Activated CD8-positive, alpha-beta memory T cell treated with anti-CD3 and anti-CD28 coated beads for 1 hour (primary cell): ENCODE measurements at places on chromosomes 6 and 20.

DNA sequence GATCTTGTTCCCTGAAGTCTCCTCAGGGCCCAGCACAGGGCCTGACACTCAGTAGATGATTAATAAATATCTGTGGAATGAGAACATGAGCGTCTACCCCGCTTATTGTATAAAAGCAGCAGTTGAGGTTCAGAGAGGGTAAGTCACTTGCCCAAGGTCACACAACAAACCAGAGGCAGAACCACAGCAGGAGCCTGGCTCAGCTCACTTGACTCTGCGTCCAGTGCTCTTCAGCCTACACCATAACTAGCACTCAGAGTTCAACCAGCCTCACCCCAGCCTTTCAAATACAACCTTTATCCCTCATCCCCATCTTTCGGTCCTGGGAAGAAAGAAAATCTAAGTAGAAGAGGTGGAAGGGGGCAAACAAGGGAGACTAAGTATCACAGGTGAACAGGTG lies 24.9 kb upstream of the NOL4L start:
- DNase-seq: no peak

DNA sequence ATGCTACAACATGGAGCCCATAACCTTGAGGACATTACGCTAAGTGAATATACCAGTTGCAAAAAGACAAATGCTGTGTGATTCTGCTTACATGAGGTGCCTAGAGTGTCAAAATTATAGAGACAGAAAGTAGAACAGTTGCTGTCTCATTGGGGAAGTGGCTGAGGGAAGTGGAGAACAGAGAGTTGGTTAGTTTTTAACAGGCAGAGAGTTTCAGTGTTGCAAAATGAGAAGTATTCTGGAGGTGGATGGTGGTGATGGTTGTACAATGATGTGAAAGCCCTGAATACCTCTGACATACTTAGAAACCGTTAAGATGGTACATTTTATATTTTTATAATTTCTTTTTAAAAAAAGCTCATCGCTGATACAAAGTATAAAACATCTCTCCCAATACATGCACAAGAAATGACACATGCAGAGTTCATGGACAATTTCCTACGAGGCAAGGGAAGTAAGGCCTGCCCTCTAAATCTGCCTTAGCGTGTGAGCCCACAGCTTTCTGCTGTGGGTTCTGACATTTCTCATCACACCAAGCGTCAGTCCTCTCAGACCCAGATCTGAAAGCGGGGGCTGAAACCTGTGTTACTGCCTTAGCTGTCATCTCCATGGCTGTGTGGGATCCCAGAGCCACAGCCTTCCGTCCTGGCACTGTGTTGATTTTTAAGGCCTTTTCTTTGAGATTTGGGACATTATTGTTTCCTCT lies 126.0 kb downstream of the RNASET2 start:
- no peak for DNase-seq

- no peak for DNase-seq
Observed at GRCh38 chr6:71250099-71250602, 38.5 kb upstream of the OGFRL1 start.

GRCh38 chr6:37155394-37156312 lies 14.3 kb upstream of the PIM1 start:
- DNase-seq: no peak

GRCh38 chr6:28589957-28590349 lies 64.3 kb downstream of the GPX5 start:
- no peak for DNase-seq

DNA sequence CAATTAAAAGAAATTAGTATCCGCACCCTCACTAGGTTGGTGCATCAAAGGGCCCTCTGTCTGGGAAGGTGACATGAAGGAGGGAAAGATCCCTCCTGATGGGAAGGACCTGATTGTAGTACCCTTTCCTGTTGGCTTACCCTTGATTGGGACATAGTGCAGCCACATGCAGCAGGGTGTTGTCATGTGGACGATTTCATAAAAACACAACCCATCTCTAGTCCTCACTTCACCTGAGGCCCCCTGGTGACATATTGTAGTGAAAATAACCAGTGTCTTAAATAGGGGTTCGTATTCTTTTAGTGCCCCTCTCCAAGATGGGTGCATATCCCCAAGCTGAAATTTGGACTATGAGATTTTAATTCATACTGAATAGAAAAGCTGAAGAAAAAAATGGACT lies 97.3 kb downstream of the SLX4IP start:
- DNase-seq: no peak

GRCh38 chr6:100314186-100314585 lies 150.5 kb downstream of the SIM1 start:
- no peak for DNase-seq

DNA sequence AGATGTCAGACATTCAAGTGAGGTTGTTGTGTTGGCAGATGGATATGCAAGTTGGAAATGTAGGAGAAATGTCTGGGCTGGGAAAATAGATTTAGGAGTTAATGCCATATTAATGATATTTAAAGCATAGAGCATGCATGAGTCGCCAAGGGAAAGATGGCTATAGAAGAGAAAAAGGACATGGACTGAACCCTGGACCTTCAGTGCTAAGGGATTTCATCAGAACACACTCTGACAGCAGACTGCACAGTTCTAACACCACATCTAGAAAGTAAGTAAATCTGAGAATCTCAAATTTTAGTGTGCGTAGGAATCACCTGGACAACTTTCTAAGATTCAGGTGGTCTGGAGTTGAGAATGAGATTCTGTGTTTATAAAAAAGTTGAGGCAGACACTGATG lies 17.3 kb upstream of the POLR1H start:
- no peak for DNase-seq

DNA sequence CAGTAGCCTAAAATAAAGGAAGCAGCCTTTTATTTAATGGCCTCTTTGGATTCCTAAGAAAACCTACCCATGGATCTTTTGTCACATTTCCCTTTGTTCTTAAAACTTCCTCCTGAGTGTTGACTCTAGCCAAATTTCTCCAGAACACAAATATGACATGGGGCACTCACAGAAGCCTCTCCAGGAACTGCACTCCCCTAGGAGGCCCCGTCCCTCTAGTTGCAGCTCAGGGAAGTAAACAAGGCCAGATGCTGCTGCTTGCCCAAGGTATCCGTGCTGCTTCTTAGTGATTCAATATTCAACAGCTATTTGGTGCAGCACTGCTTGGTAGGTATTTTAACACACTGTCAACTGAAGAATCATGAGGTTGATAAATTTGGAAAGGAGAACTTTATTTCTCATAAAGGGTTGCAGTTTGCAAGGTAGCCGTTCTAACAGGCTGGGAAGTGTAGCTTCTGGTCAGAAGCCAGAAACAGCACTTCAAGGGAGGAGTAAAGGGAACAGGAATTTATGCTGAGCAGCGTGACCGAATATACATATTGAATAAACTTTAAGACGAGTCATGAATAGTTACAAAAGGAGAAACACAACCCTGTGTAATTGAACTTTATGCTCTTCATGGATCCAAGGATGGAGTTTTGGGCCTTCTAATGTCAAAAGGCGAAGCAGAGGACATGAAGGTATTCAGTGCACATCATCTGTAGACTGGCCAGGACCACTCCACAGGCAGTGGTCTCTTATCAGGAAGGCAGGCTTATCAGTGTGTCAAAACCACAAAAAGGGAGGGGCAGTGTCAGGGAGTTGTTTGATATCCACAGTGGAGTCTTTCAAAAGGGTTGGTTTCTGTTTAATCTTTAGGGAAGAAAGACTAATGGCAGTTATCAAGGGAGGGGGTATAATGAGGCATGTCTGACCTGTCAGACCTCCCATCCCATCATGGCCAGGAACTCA lies 63.3 kb downstream of the CD24 start:
- DNase-seq: no peak

DNA sequence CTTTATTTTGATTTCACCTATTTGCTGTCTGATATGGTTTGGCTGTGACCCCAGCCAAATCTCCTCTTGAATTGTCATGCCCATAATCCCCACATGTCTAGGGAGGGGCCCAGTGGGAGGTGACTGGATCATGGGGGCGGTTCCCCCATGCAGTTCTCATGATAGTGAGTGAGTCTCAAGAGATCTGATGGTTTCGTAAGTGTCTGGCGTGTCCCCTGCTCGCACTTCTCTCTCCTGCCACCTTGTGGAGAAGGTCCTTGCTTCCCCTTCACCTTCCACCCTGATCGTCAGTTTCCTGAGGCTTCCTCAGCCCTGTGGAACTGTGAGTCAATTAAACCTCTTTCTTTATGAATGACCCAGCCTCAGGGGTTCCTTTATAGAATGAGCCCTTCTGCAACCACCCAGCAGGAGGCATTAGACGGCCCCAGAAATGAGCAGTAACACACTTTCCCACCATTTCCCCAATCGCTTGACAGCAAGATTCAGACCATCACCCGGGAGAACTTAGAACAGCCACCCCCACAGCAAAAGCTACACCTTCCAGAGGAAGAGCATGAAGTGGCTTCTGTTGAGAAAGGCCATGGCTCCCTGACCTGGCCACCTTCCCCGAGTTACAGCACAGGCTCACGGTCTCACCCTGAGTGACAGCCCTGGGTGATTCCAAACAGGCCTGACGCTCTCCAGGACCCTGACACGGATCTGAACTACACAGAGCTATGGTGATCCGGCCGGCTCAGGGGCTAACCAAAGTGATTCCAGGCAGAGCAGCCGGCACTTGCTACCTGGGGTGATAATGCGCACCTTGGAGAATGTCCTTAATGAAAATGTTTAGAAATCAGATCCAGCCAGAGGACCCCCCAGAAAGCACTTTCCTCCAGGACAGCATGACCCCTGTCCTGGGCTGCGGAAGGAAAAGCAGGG lies 131.2 kb upstream of the CDH4 start:
- DNase-seq: no peak

GRCh38 chr6:139711804-139712585 lies 337.5 kb upstream of the CITED2 start:
- no peak for DNase-seq

DNA sequence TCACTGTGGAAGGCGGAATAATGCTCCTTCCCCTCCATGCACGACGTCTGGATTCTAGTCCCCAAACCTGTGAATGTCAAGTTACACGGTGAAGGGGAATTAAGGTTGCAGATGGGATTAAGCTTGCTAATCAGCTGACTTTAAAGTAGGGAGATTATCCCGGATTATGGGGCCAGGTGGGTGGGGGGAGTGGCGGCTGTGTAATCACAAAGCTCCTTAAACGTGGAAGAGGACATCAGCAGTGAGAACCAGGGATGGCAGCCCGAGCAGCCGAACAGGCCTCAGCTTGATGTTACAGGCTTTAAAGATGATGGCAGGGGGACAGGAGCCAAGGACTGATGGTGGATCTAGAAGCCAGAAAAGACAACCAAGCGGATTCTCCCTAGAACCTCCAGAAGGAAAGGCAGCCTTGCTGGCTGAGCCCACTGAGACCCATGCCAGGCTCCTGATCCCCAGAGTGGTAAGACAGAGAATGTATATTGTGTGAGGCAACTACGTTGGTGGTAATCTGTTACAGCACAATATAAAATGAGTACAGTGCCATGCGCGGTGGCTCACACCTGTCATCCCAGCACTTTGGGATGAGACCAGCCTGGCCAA lies 117.5 kb downstream of the SCML4 start:
- no peak for DNase-seq

DNA sequence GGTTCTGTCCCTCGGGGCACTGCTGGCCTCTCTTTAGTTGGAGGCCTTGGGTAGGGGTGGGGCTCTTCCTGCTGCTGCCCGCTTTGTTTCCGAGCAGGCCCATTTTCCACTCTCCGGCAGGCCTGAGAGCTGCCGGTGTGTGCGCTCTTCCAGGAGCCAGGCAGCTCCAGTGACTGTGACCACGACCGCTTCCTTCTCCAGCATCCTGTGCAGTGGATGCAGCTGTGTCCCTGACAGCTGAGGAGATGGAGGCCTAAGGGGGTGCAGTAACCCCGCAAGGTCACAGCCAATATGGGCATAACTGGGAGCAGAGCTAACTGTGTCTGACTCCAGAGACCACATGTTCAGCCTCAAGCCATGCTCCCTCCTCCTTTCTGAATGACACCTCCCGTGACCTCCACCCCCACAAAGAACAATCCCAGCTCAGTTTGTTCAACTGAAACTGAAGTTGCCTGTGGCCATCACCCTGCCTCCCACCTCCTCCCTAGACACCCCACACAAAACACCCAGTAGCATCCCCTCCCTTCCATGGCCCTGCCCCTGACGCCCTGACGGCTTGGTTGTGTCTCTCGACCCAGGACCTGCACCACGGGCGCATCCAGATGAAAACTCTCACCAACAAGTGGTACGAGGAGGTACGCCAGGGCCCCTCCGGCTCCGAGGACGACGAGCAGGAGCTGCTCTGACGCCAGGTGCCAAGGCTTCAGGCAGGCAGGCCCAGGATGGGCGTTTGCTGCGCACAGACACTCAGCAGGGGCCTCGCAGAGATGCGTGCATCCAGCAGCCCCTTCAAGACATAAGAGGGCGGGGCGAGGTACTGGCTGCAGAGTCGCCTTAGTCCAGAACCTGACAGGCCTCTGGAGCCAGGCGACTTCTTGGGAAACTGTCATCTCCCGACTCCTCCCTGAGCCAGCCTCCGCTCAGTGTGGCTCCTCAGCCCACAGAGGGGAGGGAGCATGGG lies 27.8 kb downstream of the SPATA2 start:
- DNase-seq: no peak

DNA sequence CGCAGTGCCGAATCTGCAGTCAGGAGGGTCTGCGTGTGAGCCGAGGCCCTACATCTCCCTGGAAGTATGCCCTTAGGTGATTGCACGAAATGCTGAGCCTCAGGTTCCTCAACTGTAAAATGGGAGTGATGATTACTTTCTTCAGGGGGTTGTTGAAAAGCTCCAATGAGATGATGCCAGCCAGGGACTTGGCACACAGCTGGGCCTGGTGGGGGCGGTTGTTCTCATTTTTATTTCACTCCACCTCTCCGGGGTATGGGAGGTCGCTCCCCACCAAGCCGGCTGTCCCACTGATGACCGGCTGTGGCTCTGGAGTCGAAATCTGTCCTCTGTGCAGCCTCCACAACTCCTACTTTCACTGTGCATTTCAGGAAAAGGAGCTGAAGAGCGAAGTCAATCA lies 8.1 kb downstream of the PCK1 start:
- DNase-seq: no peak

DNA sequence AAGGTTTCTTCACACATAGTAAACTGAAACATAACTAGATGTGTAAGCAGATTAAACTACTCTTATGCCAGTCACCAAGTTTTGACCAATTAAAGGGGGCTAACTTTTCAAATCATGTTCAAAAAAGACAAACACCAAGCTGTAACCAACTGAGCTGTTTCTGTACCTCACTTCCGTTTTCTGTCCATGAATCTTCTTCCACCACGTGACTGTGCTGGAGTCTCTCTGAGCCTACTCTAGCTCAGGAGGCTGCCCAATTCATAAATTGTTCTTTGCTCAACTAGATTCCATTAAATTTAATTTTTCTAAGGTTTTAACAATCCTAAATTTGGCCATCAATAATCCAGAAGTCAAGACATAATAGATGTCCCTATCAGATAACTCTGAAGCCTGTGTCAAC lies 229.4 kb downstream of the FNDC1 start:
- no peak for DNase-seq
